ENCODE measurements at places on chromosomes 3 and 15.

DNA sequence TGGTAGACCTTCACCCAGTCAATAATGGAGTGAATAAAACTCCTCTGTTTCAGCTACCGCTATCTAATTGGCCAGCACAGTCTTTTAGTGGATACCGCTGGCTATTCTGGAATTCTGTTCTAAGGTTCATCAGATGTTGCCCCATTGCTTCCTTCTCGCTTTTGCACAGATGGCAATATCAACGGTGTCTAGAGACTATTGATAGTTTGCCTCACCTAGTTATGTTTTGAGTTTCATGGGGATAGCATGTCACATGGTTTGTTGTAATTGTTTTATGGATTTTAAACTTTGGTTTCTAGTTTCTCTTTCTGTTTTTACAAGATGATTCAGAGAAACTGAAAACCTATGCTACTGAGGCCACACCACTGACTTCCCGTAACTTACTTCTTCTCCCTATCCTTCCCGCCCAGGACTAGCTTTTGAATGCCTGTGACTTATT lies 2.0 kb downstream of the XRN1 start:
- DNase-seq: no peak

GRCh38 chr3:156376199-156376598 lies 178.7 kb downstream of the SSR3 start:
- no peak for DNase-seq

DNA sequence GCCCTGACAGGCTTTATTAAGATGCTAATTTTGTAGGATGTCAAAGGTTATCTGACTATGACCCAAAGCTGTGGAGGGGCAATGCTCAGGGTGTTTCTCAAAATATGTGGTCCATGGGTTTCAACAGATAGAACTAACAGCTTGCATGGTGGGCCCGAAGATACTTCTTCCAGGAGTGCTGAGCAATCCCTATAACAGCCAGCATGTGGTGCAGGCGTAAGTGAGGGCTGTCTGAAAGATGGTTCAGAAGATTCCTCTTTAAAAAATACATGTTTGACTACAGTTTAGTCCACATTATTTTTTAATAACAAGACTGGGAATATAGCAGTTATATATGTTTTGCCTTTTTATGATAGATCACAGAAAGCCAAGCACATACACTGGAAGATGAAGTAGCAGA lies 7.6 kb downstream of the SCG3 start:
- DNase-seq: no peak

DNA sequence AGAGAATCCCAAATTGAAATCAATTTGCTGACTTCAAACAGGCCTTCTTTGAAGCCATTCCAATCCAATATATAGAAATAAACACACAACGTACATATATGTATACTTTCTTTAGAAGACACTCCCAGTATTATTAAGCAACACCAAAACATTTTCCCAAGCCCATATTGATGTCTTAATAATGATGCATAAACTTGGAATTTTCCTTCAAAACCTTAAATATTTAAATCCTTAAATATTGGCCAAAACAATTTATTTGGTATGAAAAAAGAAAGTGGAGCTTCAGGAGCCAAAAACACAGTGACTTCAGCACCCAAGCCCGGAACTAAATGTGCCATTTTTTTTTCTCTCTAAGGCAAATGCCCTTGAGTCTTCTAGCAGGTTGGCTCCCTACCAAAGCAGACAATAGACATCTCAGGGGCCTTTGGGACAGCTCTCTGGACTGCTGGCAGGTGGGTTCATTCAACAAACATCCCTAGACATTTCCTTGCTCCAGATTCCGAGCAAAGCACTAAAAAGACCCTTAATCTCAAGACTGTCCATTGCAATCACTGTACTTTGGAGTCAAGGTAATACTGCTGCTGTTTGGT lies 384.7 kb downstream of the NTRK3 start:
- DNase-seq: no peak

- no peak for DNase-seq
Measured at GRCh38 chr3:43317461-43318316, 31.3 kb downstream of the SNRK start.

DNA sequence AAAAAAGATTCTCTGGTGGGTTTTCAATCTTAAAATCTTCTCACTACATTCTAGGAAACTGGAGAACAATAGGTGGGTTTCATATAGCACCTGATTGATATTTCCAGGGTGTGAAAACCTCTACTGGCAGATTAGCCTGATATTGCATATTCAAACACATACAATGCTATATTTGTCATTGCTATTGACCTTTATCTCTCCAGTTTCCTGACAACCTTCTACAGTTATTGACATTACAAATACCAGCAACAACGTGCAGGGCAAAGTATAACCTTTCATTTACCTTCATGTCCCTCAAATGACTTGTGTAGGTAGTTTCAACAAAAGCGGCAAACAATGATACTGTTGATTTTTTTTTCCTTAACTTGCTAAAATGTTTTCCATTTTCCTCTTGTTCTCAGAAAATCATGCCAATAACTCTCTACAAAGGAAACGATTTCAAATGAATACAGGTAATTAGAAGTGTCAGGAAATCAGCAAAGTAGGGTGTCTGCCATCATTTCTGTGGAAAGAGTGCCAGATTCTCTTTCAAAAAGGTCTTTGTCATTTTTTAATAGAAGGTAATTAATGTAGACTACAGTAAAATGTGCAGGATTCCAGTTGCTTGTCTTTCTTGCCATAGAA lies 72.6 kb upstream of the CDIN1 start:
- no peak for DNase-seq

DNA sequence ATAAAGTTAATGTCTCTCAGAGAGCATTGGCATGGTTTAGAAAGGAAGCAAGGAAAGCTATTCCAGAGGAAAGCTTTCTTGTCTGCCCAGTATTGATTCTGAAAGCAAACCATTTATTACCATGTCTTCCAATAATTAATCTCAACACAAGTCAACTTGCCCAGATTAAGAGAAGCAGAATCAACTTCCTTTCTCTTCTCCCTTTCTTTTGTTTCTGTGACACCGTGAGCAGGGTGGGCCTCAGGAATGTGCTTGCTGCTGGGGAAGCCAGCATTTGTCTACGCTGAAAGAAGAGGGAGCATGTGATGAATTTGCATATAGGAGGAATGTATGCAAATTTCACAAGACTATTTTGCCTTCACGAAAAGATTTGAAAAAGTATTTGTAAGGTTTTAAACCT lies 368.6 kb upstream of the ROPN1 start:
- DNase-seq: no peak

- no peak for DNase-seq
Measured at GRCh38 chr3:186290796-186291195, 71.2 kb downstream of the DGKG start.

DNA sequence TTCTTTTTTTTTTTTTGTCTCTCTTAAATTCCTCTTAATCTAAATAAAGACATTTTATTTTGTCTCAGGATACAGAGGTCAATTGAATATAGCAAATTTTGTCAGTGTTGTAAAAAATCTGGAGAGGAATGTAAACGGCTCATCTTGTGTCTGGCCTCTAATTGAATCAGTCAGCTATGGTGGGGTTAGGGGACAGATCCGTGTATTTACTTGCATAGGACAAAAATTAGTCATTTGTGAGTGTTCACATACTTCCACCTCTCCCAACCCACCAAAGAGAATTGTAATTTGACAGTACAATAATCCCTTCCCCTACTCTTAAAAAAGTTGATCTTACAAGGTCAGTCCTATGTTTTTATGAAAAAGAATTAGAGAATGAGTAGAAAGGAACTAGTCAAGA lies 18.3 kb downstream of the PPARG start:
- no peak for DNase-seq

GRCh38 chr3:107845380-107846278 lies 245.2 kb downstream of the CD47 start:
- DNase-seq: no peak

DNA sequence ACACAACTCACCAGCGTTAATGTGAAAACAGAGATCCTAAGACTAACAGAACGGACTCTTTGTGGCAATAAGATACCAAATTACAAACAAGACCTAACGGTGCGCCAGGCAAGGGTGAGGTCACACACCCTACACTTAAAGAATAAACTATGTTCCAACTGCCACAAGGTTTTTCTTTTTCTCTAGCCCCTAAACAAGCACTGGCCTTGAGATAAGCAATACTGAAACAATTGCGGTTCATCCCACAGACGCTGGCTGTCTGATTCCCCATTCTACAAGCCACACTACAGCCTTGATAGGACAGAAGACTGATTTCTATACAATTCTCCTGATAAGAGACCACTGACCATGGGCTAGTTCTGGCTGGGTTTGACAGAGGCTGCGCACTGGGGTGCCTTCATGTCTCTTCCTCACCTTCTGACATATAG lies 20.5 kb upstream of the LIMD1 start:
- DNase-seq: no peak

GRCh38 chr15:81195339-81195864 lies 1.3 kb upstream of the IL16 start:
- no peak for DNase-seq

DNA sequence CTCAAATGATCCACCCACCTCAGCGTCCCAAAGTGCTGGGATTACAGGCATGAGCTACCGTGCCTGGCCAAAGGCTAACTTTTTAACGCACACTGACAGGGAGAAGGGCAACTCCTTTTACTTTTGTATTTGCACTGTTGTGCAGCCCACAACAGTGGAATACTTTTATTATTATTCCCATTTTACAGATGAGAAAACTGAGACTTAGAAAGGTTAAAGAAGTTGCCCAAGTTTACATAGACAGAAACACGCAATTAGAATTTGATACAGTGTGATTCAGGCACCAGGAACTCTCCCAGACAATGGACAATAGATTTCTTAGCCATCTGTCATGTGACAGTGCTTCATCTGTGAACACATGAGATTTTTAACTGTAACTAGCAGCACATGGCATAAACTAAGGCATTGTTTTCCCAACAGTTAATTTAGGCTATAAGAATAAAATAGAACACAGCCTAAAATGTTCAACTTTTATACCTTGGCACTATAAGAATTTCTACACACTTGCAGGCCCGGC lies 18.8 kb downstream of the STAG1 start:
- no peak for DNase-seq

- no peak for DNase-seq
Measured at GRCh38 chr3:192239956-192240355, 487.4 kb downstream of the FGF12 start.
